ENCODE measurements at places on chromosomes 1 and 21. TPM values are rescaled to one million over a fixed set of nuclear protein-coding genes. Genes with fewer than 3 reads are reported as not detected.

- no peaks in the 10 kb centered on the region for H3K36me3 ChIP-seq
- H3K27me3 ChIP-seq: no peaks in the 10 kb centered on the region
- no peaks in the 10 kb centered on the region for H3K4me1 ChIP-seq
- H3K4me3 ChIP-seq: no peak overlapping the region
- DNase-seq: no peak
- H3K27ac ChIP-seq: no peak overlapping the region
Observed at GRCh38 chr21:43928222-43929125, 63.5 kb downstream of the AGPAT3 start.

- H3K4me1 ChIP-seq: no peaks in the 10 kb centered on the region
- no peak overlapping the region for H3K27ac ChIP-seq
- H3K27me3 ChIP-seq: no peaks in the 10 kb centered on the region
Observed at GRCh38 chr21:29546071-29546470, 247.3 kb downstream of the BACH1 start.

The EFNA3 gene
- 1.7 TPM for total RNA-seq

GRCh38 chr1:14593302-14593701, 5.2 kb upstream of the KAZN start:
- no peak for DNase-seq
- no peak overlapping the region for H3K27ac ChIP-seq
- H3K4me1 ChIP-seq: no peaks in the 10 kb centered on the region

DNA sequence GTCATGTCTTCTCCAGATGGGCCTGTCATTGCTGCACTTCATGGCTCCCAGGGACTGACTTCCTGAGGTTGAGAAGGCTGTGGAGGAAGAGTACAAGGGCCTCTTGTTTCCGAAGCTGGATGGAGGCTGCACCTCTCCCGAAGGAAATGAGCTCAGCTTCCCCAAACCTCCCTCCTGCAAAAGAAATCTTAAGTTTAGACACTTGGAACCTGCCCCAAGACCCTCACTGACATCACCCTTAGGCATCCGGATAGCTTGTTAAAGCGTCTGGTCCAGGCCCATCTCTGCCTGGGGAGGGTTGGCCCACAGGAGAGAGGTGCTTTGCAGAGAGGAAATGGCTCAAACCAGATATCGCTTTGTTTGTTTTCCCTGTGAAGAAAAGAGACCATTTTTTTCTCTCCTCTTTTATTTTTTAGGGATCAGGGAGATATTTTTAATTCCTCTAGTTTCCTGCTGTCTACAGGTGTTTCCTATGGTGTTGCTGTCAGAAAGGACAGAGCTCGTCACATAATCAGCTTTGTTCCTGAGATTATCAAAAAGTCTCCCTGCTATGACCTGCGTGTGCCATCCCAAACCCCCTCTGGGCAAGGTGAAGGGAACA, 25.0 kb downstream of the RCSD1 start:
- H3K36me3 ChIP-seq: no peaks in the 10 kb centered on the region
- peaks cover 9% of the 10 kb centered on the region for H3K4me1 ChIP-seq
- no peak overlapping the region for H3K4me3 ChIP-seq
- H3K27me3 ChIP-seq: peaks cover 32% of the 10 kb centered on the region

DNA sequence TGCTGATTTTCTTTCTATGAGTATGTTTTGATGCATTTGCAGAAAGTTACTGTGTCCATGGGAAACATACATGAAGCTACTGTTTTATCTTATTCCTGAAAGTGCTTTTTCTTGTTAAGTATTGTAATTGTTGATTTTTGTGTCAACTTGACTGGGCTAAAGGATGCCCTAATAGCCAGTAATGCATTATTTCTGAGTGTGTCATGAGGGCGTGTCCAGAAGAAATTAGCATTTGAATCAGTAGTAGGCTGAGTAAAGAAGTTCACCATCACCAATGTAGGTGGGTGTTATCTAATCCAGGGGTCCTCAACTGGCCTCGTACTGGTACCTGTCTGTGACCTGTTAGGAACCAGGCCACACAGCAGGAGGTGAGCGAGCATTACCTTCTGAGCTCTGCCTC, 760.2 kb downstream of the PLA2G4A start:
- no peaks in the 10 kb centered on the region for H3K27me3 ChIP-seq
- no peaks in the 10 kb centered on the region for H3K4me1 ChIP-seq
- no peak overlapping the region for H3K4me3 ChIP-seq

- H3K27me3 ChIP-seq: peaks cover 62% of the 10 kb centered on the region
- peak overlapping the region; percentile 48 for H3K4me3 ChIP-seq
- no peak overlapping the region for H3K27ac ChIP-seq
- H3K36me3 ChIP-seq: no peaks in the 10 kb centered on the region
Observed at GRCh38 chr1:47507881-47508701, 70.2 kb downstream of the FOXD2 start.

GRCh38 chr1:30768830-30769718, 11.5 kb upstream of the LAPTM5 start:
- peaks cover 53% of the 10 kb centered on the region for H3K27me3 ChIP-seq
- no peaks in the 10 kb centered on the region for H3K36me3 ChIP-seq
- no peak overlapping the region for H3K27ac ChIP-seq
- no peak for DNase-seq
- H3K4me1 ChIP-seq: peaks cover 8% of the 10 kb centered on the region

DNA sequence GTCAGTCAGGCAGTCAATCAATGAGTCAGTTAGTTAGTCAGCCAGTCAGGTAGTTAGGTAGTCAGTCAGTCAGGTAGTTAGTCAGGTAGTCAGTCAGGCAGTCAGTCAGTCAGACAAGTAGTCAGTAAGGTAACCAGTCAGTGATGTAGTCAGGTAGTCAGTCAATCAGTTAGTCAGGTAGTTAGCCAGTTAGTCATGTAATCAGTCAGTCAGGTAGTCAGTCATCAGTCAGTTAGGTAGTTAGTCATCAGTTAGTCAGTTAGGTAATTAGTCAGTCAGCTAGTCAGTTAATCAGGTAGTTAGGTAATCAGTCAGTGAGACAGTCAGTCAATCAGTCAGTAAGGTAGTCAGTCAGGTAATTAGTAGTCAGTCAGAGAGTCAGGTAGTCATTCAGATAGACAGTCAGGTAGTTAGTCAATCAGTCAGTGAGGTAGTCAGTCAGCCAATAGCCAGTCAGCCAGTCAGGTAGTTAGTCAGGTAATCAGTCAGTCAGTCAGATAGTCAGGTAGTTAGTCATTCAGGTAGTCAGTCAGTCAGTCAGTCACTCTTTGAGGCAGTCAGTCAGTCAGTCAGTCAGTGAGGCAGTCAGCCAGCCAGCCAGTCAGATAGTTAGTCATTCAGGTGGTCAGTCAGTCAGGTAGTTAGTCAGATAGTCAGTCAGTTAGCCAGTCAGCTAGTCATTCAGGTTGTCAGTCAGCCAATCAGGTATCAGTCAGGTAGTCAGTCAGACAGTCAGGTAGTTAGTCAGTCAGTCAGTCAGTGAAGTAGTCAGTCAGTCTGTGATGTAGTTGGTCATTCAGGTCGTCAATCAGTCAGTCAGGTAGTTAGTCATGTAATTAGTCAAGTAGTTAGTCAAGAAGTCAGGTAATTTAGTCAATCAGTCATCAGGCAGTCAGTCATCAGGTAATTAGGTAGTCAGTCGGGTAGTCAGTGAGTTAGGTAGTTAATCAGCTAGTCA, 15.3 kb downstream of the KRTAP10-1 start:
- H3K27me3 ChIP-seq: peaks cover 11% of the 10 kb centered on the region
- H3K4me3 ChIP-seq: no peak overlapping the region
- H3K36me3 ChIP-seq: no peaks in the 10 kb centered on the region

- DNase-seq: no peak
- H3K4me1 ChIP-seq: no peaks in the 10 kb centered on the region
- no peaks in the 10 kb centered on the region for H3K27me3 ChIP-seq
- no peak overlapping the region for H3K27ac ChIP-seq
- no peaks in the 10 kb centered on the region for H3K36me3 ChIP-seq
Observed at GRCh38 chr1:236207121-236207520, 64.8 kb downstream of the GPR137B start.

DNA sequence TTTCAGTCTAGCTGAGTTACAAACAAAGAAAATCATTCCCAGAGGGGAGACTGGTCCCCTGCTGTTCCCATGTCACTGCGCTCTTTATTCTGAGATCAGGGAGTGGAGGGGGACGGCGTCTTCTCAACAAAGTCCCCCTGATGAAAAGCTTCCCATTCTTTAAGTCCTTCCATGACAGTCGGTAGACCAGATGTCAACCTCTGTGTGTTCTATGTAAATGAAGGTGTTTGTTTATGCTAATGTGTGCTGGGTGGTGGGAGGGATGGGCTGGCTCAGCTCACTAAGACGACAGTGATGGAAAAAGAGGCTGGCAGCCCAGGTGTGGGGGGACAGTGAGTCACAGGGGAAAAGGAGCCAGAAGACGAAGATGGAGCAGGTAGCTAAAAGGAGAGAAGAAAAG, 148.2 kb upstream of the KLHDC7A start:
- no peak overlapping the region for H3K27ac ChIP-seq
- H3K27me3 ChIP-seq: peaks cover 64% of the 10 kb centered on the region
- no peaks in the 10 kb centered on the region for H3K36me3 ChIP-seq
- H3K4me3 ChIP-seq: no peak overlapping the region
- no peak for DNase-seq

DNA sequence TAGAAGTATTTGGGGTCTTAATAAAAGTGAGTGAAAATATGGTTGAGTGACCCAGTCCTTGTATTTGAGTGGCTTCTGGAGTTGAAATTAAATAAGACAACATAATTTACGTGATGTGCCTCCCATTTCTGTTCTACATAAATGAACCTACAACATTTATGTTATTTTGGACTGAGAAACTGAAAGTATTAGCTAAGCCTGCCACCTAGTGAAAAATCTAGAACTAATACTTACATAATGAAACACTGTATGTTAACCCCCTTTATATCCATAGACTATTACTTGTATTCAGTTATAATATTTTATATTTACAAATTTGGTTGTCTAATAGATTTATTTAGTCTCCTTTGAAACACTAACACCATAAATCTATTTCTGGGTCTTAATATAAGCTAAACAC, 298.9 kb downstream of the KCNT2 start:
- H3K4me1 ChIP-seq: no peaks in the 10 kb centered on the region
- H3K4me3 ChIP-seq: no peak overlapping the region
- H3K27ac ChIP-seq: no peak overlapping the region
- no peak for DNase-seq

DNA sequence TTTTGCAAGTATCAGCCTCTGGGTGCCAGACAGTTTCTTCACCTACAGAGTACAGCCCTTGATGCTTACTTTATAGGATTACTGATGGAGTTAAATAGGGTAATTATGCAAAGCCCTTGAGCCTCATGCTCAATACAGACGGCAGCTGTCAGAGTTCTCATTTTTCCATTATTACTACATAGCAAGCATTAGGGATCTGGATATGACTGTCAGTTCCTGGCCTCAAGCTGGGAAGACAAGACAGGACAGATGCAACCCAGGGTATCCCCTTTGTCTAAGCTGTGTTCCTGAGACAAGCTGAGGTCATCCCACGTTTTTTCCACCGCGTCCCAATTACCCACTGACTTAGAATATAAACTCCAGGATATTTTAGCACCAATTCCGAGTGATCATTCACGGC, 94.4 kb downstream of the SLC35F3 start:
- H3K27me3 ChIP-seq: no peaks in the 10 kb centered on the region
- peaks cover 4% of the 10 kb centered on the region for H3K4me1 ChIP-seq
- no peak for DNase-seq
- no peak overlapping the region for H3K4me3 ChIP-seq
- no peak overlapping the region for H3K27ac ChIP-seq

DNA sequence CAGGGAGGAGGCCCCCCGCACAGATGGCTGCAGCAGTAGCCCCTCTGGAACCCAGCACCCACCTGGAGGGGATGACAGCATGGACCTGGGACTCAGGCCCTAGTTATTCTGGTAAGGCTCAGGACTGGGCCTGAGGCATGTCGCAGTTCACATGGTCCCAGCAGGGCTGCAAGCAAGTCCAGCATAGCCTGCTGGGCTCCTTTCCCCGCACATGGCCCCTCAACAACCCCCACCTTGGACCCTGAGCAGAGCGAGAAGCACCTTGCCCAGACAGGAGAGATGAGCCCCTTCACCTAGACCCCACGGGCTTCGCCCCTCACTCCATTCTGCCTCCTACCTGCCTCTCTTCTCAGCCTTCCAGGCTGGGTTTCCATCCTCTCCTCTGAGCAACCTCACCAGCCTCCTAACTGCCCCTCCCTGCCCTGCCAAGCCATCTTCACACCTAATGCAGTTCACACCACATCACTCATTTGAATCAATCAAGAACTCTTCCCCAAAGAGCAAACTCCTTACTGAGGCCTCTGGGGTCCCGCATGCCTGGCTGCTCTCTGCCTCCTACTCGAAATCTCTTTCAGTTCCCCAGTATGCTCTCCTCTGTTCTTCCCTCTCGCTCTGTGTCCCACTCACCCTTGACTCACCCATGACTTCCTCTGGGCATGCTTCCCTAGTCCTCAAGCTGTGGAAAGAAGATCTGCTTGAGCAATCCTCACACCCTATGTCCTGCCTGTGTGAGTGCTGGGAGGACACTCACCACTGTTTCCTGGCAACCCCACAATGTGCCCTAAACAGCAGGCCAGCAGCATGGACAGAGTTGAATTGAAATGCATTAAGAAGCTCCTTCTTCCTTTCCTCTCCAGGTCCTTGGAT, 9.4 kb upstream of the THEMIS2 start:
- no peaks in the 10 kb centered on the region for H3K4me1 ChIP-seq
- no peak overlapping the region for H3K4me3 ChIP-seq
- H3K27ac ChIP-seq: no peak overlapping the region
- no peaks in the 10 kb centered on the region for H3K36me3 ChIP-seq
- DNase-seq: no peak

DNA sequence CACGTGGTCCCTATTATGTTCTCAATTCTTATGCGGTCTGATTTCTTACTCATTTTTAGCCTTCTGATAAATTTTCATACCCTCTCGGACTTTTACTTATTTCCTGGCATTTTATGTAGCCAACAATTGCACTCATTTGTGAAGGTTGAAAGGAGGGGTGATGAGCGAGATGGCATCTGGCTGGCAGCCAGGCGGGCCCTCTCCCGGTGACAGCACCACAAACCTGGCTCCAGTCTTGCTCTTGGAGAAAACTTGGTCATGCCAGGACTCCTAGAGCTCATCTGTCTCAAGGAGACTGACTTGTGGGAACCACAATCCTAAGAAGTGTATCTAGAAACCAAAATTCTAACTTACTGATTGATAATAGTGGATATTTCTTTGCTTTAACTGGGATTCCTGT, 14.6 kb upstream of the AHCTF1 start:
- no peaks in the 10 kb centered on the region for H3K27me3 ChIP-seq
- no peaks in the 10 kb centered on the region for H3K4me1 ChIP-seq
- no peak overlapping the region for H3K27ac ChIP-seq
- no peak for DNase-seq

DNA sequence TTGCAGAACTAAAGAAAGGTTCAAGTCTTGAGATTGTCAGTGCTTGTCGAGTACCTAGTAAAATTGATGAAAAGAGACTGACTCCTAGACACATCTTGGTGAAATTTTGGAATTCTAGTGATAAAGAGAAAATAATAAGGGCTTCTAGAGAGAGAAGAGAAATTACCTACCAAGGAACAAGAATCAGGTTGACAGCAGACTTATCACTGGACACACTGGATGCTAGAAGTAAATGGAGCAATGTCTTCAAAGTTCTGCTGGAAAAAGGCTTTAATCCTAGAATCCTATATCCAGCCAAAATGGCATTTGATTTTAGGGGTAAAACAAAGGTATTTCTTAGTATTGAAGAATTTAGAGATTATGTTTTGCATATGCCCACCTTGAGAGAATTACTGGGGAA, 16.3 kb downstream of the L1TD1 start:
- no peak for DNase-seq
- H3K4me1 ChIP-seq: no peaks in the 10 kb centered on the region
- no peaks in the 10 kb centered on the region for H3K36me3 ChIP-seq
- no peak overlapping the region for H3K27ac ChIP-seq
- H3K27me3 ChIP-seq: no peaks in the 10 kb centered on the region
